Aorta (tissue), 5 donors: ENCODE measurements at places on chromosomes 12 and 14. TPM values are rescaled to one million over a fixed set of nuclear protein-coding genes. Genes with fewer than 3 reads are reported as not detected.

Gene CPNE8
- 31.3 TPM for total RNA-seq

Gene GPR135
- total RNA-seq = 7.4 TPM

Gene RARG
- 63.9 TPM for total RNA-seq

Gene NYNRIN
- 11.2 TPM for total RNA-seq

Gene HEATR5A
- total RNA-seq = 41.3 TPM

Gene ZDHHC22
- not detected for total RNA-seq

Gene NRIP2
- total RNA-seq = 8.1 TPM

Gene TRMT61A
- 11.4 TPM for total RNA-seq

DNA sequence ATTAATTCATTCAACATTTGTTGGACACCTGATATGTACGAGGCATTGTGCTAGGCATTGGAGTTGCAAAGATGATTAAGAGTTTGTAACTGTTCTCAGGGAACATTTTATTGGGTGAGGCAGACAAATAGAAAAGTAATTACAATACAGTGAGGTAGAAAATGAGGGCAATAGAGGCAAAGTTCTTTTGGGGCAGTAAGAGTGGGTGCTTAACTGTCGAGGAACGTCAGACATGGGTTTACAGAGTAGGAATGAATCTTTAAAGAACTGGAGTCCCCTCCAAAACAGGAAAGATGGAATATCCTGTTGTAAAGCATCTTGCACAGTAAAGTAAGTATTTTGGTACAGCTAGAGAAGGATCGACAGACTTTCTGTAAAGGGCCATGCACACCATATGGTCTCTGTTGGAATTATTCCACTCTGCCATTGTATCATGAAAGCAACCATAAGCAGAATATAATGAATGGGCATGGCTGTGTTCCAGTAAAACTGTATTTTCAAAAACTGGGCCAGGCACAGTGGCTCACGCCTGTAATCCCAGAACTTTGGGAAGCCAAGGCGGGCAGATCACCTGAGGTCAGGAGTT, 9.1 kb downstream of the CREBL2 start:
- no peaks in the 10 kb centered on the region for H3K27me3 ChIP-seq
- H3K4me3 ChIP-seq = no peak overlapping the region
- no peaks in the 10 kb centered on the region for H3K36me3 ChIP-seq
- no peak for DNase-seq
- H3K27ac ChIP-seq = no peak overlapping the region

GRCh38 chr12:1542599-1542998, 51.8 kb downstream of the FBXL14 start:
- no peak for DNase-seq
- H3K27me3 ChIP-seq = no peaks in the 10 kb centered on the region
- H3K36me3 ChIP-seq = no peaks in the 10 kb centered on the region

GRCh38 chr14:103558071-103558882, 4.2 kb downstream of the BAG5 start:
- no peaks in the 10 kb centered on the region for H3K27me3 ChIP-seq
- peak; percentile 26 for DNase-seq
- H3K4me1 ChIP-seq = no peaks in the 10 kb centered on the region
- H3K27ac ChIP-seq = no peak overlapping the region

- no peaks in the 10 kb centered on the region for H3K4me1 ChIP-seq
- no peak overlapping the region for H3K27ac ChIP-seq
- no peak for DNase-seq
- H3K4me3 ChIP-seq = no peak overlapping the region
- no peaks in the 10 kb centered on the region for H3K36me3 ChIP-seq
- no peaks in the 10 kb centered on the region for H3K27me3 ChIP-seq
These were observed 266.8 kb downstream of the ADAMTS20 start for GRCh38 chr12:43285159-43285598.

DNA sequence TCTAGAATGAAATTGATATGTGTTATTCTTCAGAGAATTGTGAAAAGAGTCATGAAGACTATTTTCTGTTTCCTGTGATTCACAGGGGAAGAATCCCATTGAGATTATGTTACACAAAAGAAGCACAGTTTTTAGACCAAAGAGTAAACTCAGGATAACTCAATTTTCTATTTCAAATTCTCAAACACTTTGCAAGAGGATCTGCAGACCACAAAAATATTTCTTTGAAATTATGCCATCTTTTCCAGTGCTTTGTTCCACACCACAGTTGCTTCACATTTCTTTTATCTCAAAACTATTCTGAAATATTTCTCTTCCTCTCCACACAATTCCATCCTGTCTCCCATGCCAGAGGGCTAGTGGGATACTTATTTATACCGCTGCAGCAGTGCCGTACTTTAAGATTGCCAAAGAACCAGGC, 188.9 kb upstream of the FOXG1 start:
- no peaks in the 10 kb centered on the region for H3K36me3 ChIP-seq
- DNase-seq = no peak
- no peaks in the 10 kb centered on the region for H3K27me3 ChIP-seq
- H3K4me3 ChIP-seq = no peak overlapping the region

- DNase-seq = no peak
- no peaks in the 10 kb centered on the region for H3K27me3 ChIP-seq
- no peak overlapping the region for H3K4me3 ChIP-seq
These were observed 80.3 kb downstream of the ESRRB start for GRCh38 chr14:76456200-76456599.

GRCh38 chr12:39846971-39847650, 227.5 kb upstream of the ABCD2 start:
- no peaks in the 10 kb centered on the region for H3K36me3 ChIP-seq
- H3K4me3 ChIP-seq = no peak overlapping the region
- H3K4me1 ChIP-seq = no peaks in the 10 kb centered on the region
- no peak overlapping the region for H3K27ac ChIP-seq
- no peak for DNase-seq
- H3K27me3 ChIP-seq = no peaks in the 10 kb centered on the region

- no peak overlapping the region for H3K4me3 ChIP-seq
- no peaks in the 10 kb centered on the region for H3K27me3 ChIP-seq
- no peak for DNase-seq
- no peak overlapping the region for H3K27ac ChIP-seq
These were observed 13.2 kb upstream of the KRT78 start for GRCh38 chr12:52862023-52862422.

DNA sequence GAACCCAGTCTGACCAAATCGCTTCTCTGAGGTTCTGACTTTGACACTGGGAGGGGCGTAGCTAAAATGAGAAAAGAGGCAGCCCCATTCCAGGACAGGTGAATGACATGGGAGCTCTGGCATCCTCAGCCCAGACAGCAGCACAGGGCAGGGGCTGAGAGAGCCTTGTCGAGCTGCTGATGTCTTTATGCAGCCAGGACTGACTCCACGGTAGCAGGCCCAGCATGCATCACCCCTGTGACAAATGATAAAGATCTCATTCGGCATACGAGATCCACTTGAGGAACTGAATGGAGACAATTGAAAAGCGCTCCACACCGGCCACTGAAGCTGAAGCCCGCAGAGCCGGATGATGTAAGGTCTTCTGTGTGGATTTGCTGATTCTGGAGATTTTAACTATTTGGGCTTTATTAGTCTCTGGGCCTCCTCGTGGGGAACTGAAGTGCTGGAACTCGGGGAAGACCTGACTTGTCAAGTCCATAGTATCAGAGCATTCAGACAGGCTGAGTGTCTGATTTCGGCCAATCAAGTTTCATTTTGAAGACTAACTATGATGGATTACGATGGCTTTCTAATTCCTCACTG, 56.9 kb upstream of the MAP1LC3B2 start:
- no peaks in the 10 kb centered on the region for H3K36me3 ChIP-seq
- H3K27ac ChIP-seq = no peak overlapping the region
- DNase-seq = no peak
- no peak overlapping the region for H3K4me3 ChIP-seq
